ENCODE measurements at places on chromosomes 5 and 9.
A peak's percentile ranks its signal among the peaks of the same experiment; 100 is the strongest.

- DNase-seq, result no peak
These were observed 18.7 kb downstream of the KIAA1191 start for GRCh38 chr5:176342766-176343458.

- no peak for DNase-seq
These were observed 52.4 kb upstream of the SHISAL2B start for GRCh38 chr5:64637837-64638443.

GRCh38 chr5:138083702-138084101 is at the start of gene WNT8A:
Gene WNT8A, plus strand, starts transcription at chr5:138084033. Its CDS starts 95 bp downstream, at chr5:138084128.
- no peak for DNase-seq

GRCh38 chr9:101265261-101265660 is 119.5 kb downstream of the BAAT start:
- no peak for DNase-seq

GRCh38 chr5:181159286-181160151 is 12.1 kb downstream of the OR2V2 start:
- peak; percentile 86 for DNase-seq

All from KBM-7 (cell line).